AG20443 (cell line): ENCODE measurements at places on chromosomes 12 and 14.

DNA sequence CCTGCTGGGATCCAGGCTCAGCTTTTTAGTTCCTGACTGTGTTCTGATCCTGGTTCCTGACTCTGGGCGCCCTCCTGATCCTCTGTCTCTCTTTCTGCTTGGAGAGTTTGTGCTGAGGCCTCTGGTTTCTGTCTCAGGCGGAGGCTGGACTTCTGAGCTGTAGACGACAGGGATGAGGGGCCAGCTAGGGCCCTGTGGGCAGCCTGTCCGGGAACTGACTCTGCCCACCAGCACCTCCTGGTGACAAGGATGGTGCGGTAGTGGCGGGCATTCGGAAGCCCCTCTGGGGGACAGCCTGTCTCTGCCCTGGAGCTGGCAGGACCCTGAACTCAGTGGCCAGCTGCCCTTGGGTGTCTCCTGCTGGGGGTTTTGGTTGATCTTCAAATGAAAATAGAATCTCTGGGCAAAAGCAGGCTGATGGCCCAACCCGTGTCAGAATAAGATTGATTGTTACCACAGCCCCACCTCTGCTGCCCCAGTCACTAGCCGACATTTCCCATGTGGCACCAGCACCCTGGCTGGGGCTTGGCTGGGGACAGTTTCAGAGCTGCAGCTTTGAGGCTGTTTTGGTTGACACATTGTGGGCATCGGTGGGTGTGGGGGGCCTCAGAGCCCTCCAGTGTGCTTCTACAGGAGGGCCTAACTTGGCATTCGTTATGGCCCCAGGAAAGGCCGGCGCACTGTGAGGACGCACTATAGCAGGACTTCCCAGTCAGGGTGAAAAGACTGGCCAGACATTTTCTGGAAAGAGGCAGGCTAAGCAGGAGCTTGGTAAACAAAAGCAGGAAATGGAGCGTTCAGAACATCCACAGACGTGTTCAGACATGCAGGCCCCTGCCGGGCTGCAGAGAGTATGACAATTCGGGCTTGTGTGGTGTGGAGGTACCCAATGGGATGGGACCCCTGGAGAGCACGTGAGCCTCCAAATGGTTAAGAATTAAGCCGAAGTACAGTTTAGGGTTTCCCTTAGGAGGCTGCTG is 16.2 kb downstream of the KRT80 start:
- no peak for DNase-seq

DNA sequence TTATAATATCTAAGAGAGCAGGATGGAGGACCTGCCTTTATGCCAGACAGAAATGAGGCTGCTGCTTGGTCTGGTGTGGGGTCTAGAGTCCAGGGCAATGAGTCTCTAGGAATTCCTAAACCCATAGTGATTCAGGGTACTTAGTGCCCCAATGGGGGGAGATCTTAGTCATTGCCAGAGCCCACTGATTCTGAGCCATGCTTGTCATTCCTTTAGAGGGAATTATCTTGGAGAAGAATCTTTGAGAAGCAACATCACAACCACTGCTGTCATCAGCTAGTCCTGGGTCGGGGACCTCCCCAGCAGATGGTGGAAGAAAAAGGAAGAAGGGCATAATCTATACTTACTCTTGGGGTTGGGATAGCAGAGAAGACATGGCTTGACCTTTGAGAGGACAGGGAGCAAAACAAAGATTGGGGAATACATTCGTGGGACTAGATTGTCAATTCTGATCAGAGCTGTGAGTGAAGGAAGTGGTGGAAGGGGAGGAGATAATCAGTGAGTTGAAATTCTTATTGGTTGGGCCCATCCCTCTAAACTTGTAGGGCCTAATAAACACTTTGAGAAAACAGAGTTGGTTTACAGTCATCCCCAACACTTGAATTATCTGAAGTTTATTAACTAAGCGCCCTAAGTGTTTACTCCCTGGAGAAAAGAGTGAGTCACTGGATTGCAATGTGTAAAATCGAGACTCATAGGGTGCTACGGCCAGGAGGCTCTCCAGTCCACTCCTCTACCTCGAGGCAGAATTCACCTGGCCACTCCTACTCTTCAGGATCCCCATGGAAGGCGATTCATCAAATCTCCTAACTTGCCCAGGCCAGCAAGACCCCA is 3.0 kb upstream of the KRT3 start:
- no peak for DNase-seq

GRCh38 chr12:116306506-116306905 is 29.0 kb upstream of the MED13L start:
- no peak for DNase-seq

GRCh38 chr14:70845601-70846000 is 36.3 kb upstream of the MAP3K9 start:
- no peak for DNase-seq

DNA sequence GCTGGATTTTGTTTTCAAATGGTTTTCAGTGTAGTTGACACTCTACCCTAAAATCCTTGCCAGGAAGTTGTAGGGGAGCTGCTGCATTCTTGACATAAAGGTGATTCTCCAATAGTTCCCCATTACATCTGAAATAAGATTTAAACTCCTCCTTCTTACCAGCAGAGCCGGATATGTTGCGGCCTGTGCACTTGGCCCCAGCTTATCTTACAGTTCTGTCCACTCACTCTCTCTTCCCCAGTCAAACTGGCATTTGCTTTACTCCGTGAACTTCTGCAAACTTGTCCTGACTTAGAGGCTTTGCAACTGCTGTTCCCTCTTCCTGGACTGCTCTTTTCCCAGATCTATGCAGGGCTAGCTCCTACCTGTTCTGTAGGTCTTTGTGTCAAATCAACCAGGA is 929.5 kb downstream of the VRK1 start:
- no peak for DNase-seq

- DNase-seq, result no peak
Observed at GRCh38 chr12:78002878-78003277, 172.2 kb downstream of the NAV3 start.

DNA sequence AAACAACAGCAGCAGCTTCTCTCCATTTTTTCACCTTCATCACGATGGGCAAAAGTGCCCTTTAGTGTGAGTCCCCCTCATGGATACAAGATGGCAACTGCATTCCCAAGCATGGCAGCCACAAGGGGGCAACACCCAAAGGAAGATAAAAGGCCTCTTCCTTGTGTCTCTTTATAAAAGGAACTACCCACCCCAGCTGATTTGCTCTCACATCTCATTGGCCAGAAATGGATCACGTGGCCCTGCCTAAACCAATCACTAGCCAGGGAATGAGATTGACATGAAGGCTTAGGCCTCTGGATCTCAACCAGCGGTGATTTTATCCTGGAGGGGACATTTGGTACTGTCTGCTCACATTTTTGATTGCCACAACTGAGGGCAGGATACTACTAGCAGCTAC is 21.9 kb upstream of the IFT81 start:
- peak; percentile 38 for DNase-seq

DNA sequence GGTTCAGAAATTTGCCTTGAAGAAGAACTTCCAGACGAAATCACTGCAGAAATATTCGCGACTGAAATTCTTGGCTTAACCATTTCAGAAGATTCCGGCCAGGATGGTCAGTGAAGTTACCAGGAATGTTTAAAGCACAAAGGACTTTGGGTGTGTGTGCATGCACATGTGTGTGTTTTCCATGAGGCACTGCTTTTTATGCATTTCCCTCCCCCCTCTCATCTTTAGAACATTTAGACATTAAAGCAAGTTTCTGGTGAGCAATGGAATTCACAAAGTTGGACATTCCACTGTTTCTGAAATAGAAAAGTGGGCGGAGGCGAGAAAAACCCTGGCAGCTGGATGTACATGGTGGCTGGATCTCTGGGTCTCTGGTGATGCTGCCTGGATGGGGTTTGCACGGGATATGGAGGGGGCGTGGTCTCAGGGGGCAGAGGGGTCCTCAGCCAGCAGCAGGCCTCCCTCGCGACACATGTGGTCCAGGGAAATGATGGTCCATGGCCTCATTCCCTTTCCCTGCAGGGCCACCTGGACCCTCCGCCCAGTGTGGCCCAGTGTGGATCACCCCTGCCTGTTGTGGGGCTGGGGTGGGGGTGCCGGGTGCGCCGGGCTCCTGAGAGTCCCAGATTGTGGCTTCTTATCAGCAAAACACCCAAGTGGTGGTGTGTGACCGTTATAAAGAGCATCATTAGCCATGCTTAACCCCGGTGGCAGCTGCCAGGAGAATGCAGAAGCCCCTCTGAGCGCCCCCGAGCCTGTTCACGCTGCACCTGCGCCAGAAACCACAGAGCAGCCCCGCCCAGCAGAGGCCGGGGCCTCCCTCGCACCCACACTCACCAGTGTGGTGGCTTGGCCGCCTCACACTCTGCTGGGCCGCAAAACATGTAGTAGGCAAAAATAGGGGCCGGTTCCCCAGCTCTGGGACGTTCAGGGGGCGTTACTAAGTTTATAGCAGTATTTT is 17.8 kb upstream of the BCL7A start:
- peak; percentile 78 for DNase-seq

DNA sequence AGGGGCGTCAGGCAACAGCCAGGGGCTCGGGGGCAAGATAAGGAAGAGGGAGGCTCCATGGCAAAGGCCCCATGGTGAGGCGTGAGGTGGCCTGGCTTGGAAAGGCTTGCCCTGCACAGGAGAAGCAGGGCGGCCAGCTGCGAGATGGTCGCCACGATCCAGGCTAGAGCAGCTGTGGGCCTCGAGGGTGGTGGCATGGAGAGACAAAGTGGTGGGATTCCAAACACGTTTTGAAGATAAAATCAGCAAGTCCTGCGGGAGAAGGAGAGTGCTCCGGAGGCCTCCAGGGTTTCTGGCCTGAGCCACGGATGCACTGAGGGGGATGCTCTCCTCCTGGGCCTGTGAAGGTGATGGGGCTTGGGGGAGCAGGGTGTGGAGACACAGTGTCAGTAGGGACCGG is 20.5 kb upstream of the DLK1 start:
- DNase-seq, result no peak

DNA sequence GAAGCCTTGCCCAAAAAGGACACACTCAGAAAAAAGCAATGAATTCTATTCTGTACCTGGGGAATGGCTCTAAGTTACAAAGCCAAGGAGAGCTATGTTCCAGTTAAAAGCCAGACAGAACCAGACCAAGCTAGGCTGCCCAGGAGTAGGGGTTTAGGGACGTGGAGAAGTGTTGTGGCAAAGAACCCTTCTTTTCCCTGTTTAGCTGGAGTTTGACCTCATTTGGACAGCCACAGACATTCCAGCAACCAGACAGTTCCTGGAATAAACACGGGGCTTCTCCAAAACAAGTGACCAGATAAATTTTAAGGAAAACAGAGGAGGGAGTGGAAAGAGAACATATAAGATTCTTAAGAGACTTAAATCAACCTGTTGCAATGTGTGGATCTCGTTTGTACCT is 62.3 kb downstream of the GCH1 start:
- no peak for DNase-seq

DNA sequence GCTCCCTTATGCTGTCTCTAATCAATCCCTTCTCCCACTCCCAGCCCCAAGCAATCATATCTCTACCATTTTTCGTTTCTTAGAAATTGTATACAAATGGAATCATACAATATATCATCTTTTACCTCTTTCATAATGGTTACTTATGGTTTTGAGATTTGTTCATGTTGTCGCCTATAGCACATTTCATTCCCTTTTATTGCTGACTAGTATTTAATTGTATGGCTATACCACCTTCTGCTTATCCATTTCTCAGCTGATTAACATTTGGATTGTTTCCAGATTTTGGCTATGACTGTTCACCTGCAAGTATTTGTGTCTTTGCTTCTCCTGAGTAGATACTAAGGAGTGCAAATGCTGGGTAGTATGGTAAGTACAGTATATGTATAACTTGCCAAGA is 36.7 kb upstream of the GRIN2B start:
- no peak for DNase-seq

- peak; percentile 78 for DNase-seq
Observed at GRCh38 chr14:99995700-99996356, 69.4 kb upstream of the EVL start.

- DNase-seq, result no peak
Observed at GRCh38 chr14:94975366-94975765, 182.0 kb downstream of the DICER1 start.

DNA sequence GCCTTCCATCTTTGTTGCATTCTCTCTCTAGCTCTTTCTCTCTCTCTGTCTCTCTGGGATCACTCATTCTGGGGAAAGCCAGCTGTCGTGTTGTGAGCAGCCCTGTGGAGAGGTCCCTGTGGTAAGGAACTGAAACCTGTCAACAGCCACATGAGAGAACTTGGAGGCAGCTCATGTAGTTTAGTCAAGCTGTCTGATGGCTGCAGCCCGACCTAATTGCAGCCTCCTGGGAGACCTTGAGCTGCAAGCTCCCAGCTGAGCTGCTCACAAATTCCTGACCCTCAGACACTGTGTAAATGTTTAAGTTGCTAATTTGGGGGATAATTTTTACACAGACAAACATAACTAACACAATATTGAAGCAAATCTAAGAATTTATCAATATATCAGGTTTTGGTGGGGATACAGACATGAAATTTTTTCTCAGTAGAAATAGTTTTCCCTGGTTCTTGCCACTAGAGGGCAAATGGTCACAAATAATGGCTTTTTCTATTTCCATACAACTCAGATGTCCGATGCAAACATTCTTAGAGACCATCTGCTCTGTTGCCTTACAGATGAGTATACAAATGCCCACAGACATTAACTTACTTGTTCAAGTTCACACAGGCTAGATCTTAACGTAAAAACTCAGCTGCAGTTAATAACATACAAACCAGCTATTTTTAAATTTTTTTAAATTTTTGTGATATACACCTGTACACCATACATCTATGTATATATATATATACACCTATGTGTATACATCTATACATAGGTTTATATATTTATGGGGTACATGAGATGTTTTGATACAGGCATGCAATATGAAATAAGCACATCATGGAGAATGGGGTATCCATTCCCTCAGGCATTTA is 15.5 kb upstream of the KRR1 start:
- DNase-seq, result peak; percentile 52

DNA sequence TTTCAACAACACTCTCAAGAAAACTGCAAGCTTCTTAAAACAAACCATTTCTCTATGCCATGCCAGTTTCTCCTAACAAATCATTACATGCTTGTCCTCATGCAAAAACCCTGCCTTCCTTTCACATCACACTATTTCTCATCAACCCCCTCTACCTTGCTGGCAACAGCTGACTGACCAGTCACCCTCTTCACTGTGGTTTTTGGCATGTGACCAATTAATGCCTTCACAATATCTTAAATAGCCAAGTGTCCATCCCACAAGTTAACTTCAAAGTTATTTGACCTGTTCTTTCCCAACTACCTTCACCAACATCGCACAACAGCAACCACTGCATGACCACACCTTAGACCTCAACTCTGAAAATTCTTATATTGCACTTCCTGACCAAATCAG is 159.6 kb downstream of the CEP128 start:
- no peak for DNase-seq
